CD4-positive, alpha-beta T cell treated with Interleukin-10 for 1 hour (primary cell): ENCODE measurements at places on chromosomes 13 and 19.

DNA sequence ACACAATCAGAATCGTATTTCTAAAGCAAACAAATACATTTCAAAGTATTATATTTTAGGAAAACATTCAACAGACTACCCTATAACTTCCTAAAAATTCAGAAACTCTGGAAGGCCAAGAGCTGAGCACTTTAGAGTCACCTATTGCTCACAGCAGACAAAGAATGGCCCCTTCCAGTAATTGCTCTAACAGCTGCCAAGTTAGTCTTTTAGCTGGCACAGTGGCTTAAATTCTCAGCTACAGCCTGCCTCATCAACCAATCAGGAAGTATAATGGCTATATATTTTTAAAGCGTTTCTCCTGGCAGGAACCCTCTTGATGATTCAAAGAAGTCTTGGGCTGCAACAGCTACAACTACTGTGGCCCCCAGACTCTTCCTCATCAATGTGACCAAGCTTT lies 14.9 kb upstream of the SLITRK5 start:
- no peak for DNase-seq

DNA sequence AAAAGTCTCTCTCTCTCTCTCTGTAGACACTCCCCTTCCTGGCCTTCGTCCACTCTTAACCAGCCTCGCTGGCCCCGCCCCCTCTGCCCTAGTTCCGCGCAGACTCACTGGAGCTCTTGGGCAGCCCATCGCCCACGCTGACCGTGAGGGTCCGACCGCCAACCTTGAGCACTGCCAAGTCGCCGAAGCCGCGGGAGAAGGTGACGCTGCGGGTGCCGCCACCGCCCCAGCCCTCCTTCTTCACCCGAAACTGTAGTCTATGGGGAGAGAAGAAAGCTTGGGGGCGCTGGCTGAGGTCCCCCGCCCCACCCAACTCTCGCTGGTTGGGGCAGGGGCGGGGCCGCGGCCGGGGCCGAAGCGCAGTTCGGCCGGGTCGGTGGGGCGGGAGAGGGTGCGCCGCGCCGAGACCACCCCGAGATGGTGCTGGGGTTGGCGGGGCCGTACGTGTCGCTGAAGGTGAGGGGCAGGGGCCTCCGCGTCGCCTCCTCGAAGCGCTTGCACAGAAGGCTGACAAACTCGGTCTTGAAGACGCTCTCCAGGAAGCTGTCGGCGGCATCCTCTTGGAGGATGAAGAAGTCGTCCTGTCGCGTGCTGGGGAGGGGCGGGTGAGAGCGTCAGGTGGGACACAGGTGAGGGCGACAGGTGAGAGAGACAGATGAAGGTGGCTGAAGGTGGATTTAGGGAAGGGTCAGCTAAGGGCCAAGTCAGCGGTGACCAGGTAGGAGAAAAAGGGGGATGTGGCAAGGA lies 12.6 kb upstream of the ZNF414 start:
- DNase-seq: no peak

GRCh38 chr19:48350856-48351255 lies 12.9 kb downstream of the TMEM143 start:
- no peak for DNase-seq

GRCh38 chr13:61316647-61317046 lies 99.0 kb downstream of the PCDH20 start:
- DNase-seq: no peak

- peak; percentile 64 for DNase-seq
Measured at GRCh38 chr19:2015608-2015950, at the start of gene BTBD2. TSS of gene BTBD2 (minus strand) at chr19:2015714. CDS start at chr19:2015703, 11 bp downstream.

DNA sequence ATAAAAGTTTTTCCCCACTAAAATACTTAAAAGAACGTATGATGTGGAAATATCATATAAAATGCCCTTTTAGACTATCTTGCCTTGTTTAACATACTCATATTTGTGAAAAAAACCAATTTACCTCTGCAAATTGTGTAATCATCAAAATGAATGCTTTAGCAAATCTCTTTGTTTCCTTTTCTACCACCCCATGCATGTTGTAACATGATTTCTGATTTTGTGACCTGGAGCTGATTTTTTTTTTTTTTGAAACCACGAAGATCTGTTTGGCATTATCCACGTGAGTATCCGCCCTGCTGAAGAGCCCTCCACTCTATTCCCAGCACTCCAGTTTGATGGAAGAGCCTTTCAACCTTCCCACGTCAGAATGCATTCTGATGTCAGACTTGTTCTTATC lies 245.8 kb upstream of the NBEA start:
- DNase-seq: no peak

GRCh38 chr13:114119196-114119595 lies 13.2 kb downstream of the RASA3 start:
- no peak for DNase-seq

- no peak for DNase-seq
Measured at GRCh38 chr13:51823359-51823758, 19.4 kb upstream of the DHRS12 start.

DNA sequence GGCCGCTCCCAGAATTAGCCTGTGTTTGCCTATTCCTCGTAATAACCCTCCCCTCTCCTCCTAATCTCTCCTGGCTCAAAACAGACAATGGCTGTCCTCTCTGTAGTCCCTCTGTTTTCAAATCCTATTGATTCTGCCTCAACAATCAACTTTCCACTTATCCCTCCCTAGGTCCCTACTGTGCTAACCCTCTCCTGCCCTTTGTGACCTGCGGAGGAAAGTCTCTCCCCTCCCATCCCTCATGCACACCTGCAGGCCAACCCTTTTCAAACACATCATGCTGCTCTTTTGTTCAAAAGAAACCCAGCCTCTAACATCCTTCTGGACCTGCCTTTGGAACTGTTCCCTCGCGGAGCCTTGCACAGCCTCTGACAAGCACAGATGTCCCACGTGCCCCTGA lies 37.3 kb downstream of the CILP2 start:
- no peak for DNase-seq

DNA sequence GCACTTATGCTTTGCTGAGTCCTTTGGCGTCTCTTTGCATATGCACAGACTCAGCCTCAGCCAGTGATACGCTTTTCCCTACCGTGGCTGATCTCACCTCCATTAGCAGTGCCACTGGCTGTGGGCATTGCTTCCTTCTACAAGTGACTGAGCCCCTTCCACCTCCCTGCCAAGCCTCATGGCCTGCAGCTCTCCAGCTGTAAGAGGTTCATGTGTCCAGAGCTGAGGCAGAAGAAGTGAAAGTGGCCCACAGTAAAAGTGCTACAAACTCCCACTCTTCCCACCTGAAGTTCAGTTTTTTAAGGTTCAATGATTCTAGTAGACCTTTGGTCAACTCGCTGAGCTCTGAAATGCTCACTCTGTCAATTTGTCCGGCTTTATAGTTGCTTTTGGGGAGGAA lies 44.7 kb downstream of the SMARCA4 start:
- no peak for DNase-seq

GRCh38 chr19:39144290-39145071 lies 18.9 kb downstream of the PAK4 start:
- DNase-seq: no peak

- no peak for DNase-seq
Measured at GRCh38 chr13:76329866-76330580, 556.2 kb downstream of the KCTD12 start.

GRCh38 chr13:21834521-21834920 lies 163.6 kb downstream of the FGF9 start:
- DNase-seq: no peak
